ENCODE measurements at places on chromosomes 4 and X. TPM values are rescaled to one million over a fixed set of nuclear protein-coding genes. Genes with fewer than 3 reads are reported as not detected.

GRCh38 chr4:55921093-55921492 is 27.7 kb upstream of the CEP135 start:
- DNase-seq: no peak

GRCh38 chr4:22339491-22339890 is 176.4 kb downstream of the ADGRA3 start:
- no peak for DNase-seq

CT45A2 gene
- not detected for total RNA-seq

DNA sequence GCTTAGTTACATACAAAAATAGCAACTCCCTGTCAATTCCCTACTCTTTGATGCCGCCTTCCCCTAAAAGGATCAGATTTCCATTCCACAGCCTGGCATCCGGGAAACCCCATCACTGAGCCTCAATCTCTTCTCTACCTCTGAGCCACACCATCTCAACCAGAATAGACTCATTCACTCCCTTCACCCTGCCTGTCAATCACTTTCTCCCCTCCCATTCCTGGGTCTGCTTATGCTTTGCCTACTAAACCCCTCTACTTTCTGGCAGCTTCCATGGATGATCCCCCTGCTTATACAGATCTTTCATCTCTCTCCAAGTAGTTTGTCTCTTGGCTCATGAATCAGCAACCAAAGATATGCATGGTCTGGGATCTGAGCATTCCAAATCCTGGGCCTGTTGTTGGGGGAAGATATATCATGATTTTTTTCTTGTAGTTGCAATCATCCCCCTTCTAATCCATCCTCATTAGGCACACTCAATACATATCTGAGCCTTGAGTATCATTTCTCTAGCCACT is 2.6 kb downstream of the AMER1 start:
- no peak for DNase-seq

DNA sequence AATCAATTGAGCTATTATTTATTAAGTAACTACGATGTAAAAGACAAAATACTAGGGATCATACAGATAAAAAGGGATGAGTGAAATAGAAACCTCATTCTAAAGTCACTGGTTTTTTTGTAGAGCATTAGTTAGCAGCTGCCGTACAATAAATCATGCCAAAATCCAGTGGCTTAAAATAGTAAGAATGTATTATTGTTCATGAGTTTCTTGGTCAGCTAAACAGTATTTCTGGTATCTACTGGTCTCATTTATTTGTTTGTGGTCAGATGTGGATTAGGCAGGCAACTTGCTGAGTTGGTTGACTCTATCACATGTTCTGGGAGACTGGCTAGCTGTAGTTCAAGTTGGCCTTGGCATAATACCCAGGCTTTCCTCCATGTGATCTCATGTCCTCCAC is 667.3 kb downstream of the GALNTL6 start:
- DNase-seq: no peak

- DNase-seq: no peak
These were observed 40.4 kb upstream of the PDHA1 start for GRCh38 chrX:19303256-19303880.

GRCh38 chrX:9566150-9566621 is 101.3 kb downstream of the TBL1X start:
- DNase-seq: no peak

SPACA5 gene
- total RNA-seq: not detected

DNA sequence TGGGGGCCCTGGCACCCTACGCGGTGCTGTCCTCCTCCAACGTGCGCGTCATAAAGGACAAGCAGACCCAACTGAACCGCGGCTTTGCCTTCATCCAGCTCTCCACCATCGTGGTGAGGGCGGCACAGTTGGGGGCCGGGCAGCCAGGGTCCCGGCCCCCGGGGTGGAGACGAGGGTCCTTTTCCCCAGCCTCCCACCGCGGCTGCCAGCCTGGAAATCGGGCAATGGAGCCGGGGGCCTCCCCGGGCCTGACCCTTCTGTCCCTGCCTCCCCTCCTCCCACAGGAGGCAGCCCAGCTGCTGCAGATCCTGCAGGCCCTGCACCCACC is 13.7 kb upstream of the UBA1 start:
- DNase-seq: no peak

DNA sequence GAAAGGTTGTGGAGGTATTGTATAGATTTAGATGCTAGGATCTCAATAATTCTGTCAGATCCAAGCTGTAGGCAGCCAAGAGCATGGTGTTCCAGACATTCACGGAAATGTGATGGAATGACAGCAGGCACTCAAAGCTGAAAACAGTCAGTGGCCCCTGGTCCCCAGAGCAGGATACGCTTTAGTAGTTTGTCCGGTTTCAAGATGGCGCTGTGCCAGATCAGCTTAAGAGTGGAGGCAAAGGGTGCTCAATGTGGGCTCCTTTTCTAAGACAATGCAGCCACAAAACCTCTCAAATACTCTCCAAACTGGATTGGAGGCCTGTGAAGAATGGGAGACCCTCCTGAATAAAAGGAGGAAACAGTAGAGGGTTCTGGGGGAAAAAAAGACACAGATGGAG is 291.2 kb upstream of the HS3ST1 start:
- DNase-seq: no peak

GAGE1 gene
- not detected for total RNA-seq

- no peak for DNase-seq
These were observed 79.2 kb upstream of the DKK2 start for GRCh38 chr4:107115185-107115847.

TBC1D8B gene
- 2.9 TPM for total RNA-seq

DNA sequence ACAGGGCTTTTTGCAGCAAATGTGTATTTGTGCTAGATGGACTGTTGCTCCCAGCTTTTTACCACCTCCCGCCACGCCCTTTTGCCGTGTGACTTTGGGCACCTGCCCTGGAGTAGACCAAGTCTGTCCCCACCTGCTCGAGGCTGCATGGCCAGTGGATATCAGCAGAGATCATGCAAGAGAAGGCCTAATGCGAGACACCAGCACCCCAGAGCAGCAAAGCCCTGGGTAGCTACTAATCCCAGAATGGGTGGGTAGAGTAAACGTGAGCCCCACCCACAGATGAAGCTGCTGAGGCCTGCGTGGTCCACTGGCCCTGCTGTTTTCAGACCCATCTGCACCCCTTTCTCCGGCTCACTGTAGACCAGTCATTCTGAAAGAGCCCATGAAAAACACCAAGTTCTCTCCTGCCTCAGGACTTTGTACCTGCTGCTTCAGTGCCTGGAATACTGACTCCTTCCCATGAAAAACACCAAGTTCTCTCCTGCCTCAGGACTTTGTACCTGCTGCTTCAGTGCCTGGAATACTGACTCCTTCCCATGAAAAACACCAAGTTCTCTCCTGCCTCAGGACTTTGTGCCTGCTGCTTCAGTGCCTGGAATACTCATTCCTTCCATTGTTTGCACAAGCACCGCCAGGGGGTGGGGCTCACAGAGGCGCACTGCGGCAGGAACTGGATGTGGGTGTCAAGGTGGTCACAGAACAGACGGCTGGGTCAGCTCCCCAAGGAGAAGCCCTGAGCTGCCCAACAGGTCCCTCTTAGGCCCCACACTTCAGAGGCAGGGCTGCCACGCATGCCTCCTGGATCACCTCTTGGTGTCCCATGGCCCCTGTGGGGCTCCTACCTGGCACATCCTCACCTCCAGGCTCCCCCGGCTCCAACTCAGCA is 5.1 kb upstream of the TNIP2 start:
- DNase-seq: no peak

FGFBP1 gene
- not detected for total RNA-seq

GRCh38 chr4:84392951-84393590 is 106.0 kb downstream of the NKX6-1 start:
- no peak for DNase-seq

FREM3 gene
- total RNA-seq: not detected

DNA sequence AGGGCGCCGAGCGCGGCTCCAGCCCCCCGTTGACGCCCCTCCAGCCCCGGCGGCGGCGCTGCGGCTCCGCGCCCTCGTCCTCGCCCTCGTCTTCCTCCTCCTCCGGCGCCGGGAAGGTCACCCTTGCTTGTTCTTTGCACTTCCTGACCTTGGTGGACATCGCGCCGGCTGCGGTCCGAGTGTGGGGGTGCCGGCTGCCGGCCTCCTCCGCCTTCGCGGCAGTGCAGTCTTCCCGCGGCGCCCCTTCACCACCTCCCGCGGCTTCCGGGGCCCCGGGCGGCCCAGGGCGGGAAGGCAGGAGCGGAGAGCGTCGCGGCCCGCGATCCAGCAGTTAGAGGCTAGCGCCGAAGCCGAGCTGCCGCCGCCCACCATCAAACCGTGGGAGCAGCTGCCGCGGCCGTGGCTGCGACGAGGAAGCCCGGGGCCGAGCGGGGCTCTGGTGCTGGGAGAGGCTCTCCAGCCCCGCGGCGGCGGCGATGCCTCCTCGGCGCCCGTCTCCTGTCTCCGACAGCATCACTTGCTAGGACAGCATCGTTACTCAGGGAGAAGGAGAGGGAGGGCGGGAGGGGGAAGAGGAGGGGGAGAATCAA is at the start of gene TRPC3:
TRPC3 (minus strand) TSS at position 540 of the 590 bp plus-strand sequence; CDS start at position 160, 380 bp downstream.
- peak; percentile 12 for DNase-seq

GUCY1B1 gene
- total RNA-seq: 18.5 TPM

DNA sequence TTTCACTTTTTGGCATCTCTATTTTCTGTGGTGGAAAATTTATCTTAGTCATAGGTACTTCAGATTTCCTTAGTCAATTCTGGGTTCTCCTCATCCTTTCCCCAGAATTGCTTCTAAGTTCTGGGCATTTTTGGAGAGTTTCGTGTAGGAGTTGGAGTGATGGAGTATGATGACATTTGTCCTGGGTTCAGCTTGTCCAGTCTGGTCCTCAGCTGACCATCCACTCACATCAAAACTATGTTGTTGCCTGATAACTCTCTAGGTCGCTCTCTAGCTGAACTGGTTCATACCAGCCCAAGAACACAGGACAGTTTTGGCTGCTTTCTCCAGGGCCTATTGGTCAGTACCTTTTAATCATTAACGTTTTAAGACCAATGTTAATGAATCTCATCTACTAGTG is 13.2 kb downstream of the PTTG2 start:
- DNase-seq: no peak

DIPK2B gene
- total RNA-seq: 31.8 TPM

DNA sequence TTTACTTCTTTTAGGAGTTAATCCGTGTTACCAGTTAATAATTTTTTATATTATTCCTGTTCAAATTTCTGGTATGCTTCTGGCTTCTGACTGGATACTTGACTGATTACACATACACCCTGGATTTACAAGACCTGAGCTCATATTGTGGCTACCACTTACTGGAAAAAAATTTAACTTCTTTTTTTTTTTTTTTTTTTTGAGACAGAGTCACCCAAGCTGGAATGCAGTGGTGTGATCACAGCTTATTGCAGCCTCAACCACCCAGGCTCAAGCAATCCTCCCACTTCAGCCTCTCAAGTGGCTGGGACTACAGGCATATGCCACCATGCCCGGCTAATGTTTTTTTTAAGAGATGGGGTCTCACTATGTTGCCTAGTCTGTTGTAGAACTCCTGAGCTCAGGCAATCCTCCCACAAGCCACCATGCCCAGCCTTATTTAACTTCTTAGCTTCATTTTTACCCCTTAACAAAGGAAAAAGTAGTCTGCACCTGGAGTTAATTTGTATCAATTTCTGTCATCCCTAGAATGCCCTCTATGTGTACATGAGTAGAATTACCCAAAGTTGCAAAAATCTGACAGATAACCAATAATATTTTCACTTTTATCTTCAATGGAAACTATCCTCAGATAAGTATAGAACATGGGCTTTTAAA is 50.3 kb downstream of the TMEM165 start:
- no peak for DNase-seq

DNA sequence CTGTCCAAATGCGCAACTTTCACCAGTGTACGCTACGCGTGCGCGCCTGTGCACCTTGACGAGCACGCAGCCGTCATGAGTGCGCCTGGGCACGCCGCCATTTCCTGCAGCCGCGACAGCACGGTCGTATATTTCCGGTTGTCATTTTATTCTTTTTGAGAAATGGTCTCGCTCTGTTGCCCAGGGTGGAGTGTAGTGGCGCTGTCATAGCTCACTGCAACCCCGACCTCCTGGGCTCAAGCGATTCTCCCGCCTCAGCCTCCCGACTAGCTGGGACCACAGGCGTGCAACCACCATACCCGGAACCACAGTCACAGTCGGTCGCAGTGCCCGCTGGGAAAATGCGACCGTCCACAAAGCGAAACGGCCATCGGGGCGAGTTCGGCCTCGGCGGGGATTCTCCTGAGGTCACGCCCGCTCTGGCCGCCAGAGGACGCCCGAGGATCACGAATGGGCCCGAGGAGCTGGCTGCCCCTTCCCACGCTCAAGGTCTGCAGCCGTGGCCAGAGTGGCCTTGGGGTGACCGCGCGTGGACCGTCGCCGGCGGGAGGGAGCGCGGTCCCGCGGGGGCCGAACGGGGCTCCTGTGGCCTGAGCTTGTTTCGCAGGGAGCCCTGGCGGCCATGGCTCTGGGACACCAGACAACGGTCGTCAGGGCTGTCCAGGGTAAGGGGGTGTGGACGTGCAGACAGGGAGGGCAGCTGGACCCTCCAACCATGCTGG is 23.7 kb upstream of the PNMA3 start:
- DNase-seq: peak; percentile 87

DNA sequence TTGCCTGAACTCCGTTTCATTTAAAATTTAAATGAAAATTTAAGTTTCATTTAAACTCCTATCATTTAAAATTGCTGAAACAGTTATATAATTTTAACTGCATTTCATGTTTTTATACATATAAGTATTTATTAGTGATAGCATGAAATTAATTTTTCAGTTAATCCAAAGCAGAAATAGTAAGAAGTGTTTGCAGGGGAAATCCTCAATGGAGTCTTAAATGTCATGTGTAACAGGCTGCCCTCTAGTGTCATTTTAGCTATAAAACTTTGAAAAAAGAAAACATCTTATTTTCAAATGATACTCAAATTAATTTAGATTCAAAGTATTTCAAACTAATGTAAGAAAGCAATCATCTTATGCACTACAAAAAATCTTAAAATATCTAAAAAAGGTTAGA is 27.2 kb downstream of the TAPT1 start:
- no peak for DNase-seq

GLA gene
- total RNA-seq: 7.6 TPM

BEX1 gene
- 10.5 TPM for total RNA-seq

IGSF1 gene
- total RNA-seq: 1.1 TPM

HMX1 gene
- not detected for total RNA-seq

DNA sequence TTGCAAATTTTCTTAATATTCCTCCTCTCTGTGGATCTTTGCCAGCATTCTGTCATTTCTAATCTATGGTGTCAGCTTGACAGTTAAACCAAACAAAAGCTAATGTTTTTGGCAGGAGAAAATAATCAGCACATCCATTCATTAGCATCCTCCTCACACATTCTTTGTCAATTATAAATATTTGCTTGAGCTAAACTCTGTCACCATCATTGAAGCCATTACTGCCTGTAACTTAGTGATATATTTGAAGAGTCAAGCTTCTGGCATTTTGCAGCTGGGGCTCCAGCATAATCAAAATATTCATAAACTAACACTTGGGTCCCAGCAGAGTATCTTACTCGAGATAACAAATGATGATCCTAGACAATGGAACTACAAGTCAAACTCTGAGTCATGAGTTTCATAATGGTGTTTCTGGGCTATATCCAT is 126.1 kb downstream of the EIF4E start:
- DNase-seq: no peak

DGAT2L6 gene
- total RNA-seq: not detected

- no peak for DNase-seq
These were observed 29.3 kb downstream of the PCGF3 start for GRCh38 chr4:734951-735350.

Measured in heart left ventricle (tissue), 16 donors.